ENCODE measurements at places on chromosomes 16 and 17. TPM values are rescaled to one million over a fixed set of nuclear protein-coding genes. Genes with fewer than 3 reads are reported as not detected.

DNA sequence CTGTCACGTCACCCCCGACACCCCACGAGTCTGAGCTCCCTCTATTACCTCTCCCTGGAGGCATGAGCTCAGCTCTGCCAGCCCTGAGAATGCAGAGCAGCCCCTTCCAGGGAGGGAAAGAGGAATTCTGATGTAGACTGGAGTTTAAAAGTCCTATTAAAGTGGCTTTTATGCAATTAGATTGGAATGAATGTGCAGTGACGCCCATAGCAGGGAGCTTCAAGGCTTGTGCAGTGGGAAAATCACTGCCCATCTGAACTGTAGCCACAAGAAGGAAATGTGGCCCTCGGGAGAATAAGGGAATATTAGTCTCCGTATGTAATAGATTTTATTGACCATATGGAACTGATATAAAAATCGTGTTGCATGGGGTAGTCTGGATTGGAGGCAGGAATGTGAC lies 66.9 kb downstream of the ZNF423 start:
- peaks cover 15% of the 10 kb centered on the region for H3K36me3 ChIP-seq
- peaks cover 40% of the 10 kb centered on the region for H3K4me1 ChIP-seq
- H3K4me3 ChIP-seq = no peak overlapping the region
- no peaks in the 10 kb centered on the region for H3K27me3 ChIP-seq
- peak overlapping the region; percentile 74 for H3K27ac ChIP-seq

GRCh38 chr17:17147821-17148220 lies 58.3 kb downstream of the PLD6 start:
- H3K27ac ChIP-seq = no peak overlapping the region
- no peak overlapping the region for H3K4me3 ChIP-seq
- no peaks in the 10 kb centered on the region for H3K27me3 ChIP-seq
- H3K4me1 ChIP-seq = peaks cover 3% of the 10 kb centered on the region
- peaks cover 87% of the 10 kb centered on the region for H3K36me3 ChIP-seq

GRCh38 chr16:74766729-74767128 lies 7.9 kb downstream of the FA2H start:
- no peaks in the 10 kb centered on the region for H3K36me3 ChIP-seq
- no peaks in the 10 kb centered on the region for H3K4me1 ChIP-seq
- peaks cover 24% of the 10 kb centered on the region for H3K27me3 ChIP-seq
- no peak overlapping the region for H3K4me3 ChIP-seq

DNA sequence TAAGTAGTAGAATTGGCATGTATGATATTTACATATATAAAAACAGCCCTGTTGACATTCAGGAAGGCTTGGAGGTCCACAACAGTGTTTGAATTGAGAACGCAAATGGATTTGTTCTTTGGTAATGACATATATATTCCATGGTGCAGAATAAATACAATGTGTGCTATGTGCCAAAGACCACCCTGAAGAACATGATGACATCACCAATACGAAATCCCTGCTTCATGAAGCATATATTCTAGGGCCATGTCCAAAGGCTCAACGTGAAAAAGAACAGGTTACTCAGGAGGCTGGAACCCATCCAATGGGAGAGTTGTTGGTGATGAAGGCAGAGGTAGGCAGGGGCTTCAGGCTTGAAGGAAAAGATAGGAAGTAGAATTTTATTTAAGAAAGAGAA lies 423.9 kb upstream of the MAF start:
- H3K4me3 ChIP-seq = no peak overlapping the region
- no peak for DNase-seq
- H3K27me3 ChIP-seq = no peaks in the 10 kb centered on the region
- H3K27ac ChIP-seq = no peak overlapping the region

DNA sequence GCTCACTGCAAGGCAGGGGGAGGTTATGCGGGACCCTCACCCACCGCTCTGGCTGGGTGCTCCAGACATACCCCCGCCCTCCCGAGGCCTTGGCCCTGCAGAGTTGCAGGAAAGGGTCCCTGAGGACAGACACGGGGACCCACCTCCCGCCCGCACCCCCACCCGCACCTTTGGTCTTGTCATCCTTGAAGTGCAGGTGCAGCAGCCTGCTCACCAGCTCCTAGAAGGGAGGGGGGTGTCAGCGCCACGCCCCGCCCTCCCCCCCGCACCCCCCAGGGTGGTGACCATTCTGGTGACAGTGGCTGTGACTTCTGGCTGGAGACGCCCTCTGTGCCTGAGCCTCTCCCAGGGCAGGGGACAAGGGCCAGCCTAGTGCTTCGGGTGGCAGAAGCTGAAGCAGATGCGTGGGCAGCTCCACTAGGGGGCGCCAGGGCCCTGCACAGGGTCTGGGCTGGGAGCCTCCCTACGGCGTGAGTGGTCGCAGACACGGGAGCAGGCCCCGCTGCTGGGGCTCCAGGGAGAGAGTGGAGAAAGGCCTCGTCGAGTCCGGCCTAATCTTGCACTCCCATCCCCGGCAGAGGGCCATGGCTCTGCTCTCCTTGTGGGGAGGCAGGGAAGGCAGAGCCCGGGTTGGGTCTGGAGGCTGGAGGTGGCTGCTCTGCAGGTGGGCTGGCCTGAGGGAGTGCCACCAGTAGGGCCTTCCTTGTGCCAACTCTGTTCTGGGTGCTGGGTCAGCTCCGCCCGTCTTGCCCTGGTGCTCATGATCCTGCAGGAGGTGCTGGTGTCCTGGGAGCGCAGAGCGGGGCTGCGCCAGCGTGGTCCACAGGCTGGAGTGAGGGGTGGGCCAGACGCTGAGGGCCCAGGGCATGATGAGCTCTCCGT lies 2.7 kb downstream of the CENPX start:
- H3K27me3 ChIP-seq = no peaks in the 10 kb centered on the region
- peaks cover 35% of the 10 kb centered on the region for H3K4me1 ChIP-seq
- H3K4me3 ChIP-seq = no peak overlapping the region
- peaks cover 21% of the 10 kb centered on the region for H3K36me3 ChIP-seq
- H3K27ac ChIP-seq = no peak overlapping the region
- no peak for DNase-seq

DNA sequence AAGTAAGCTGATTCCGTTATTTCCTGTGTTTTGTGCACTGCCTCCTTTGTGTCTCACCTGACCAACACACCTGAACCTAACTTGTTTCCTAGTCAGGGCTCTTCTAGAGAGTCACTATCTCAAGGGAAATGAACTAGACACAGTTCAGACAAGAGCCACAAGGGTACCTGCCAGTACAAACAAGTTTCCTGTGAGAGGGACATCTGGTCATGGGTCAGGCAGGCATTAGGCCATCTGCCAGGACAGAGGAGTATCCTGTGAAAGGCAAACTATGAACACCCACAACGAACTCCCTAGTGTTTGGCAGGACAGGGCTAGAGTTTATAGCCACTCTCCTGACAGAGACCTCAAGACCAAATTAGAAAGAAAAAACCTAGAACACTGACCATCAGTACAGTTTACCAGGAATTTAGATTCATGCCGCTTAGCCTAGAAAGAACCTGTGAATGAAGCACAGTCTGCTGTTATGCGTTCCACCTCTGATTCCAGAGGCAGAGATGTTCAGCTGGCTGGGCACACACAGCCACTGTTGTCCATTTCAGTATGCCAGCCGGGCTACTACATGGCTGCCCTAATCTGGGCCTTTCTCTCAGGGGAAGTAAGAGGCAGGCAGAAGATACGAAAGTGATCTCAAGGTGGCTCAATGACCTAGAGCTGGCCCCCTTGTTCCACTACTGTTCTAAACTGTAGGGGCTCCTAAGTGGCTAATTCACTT lies 20.7 kb upstream of the GLG1 start:
- H3K4me1 ChIP-seq = no peaks in the 10 kb centered on the region
- no peak overlapping the region for H3K4me3 ChIP-seq
- H3K36me3 ChIP-seq = peaks cover 75% of the 10 kb centered on the region
- H3K27ac ChIP-seq = no peak overlapping the region
- no peaks in the 10 kb centered on the region for H3K27me3 ChIP-seq
- DNase-seq = no peak

- H3K36me3 ChIP-seq = no peaks in the 10 kb centered on the region
- peaks cover 62% of the 10 kb centered on the region for H3K4me1 ChIP-seq
- no peak overlapping the region for H3K27ac ChIP-seq
- DNase-seq = peak; percentile 65
- H3K27me3 ChIP-seq = peaks cover 8% of the 10 kb centered on the region
Observed at GRCh38 chr16:50616883-50617645, 64.0 kb downstream of the SNX20 start.

DNA sequence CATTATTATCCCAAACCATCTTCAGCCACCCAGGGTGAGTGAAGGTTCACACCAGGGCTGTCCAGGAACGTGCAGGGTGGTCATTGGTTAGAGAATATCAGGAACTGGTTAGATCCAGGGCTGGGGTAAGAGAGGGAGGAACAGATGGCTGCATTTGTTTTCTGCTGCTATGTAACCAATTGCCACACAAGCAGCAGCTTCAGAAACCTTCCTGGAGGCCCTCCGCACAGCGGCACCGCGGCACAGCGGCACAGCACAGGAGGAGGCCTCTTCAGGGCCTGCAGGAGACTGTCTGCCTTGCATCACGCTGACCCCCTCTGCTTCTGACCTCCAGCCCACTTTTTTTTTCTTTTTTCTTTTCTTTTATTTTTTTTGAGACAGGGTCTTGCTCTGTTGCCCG lies 86.1 kb downstream of the KCNJ12 start:
- H3K4me3 ChIP-seq = no peak overlapping the region
- peaks cover 7% of the 10 kb centered on the region for H3K4me1 ChIP-seq
- H3K27ac ChIP-seq = no peak overlapping the region
- peaks cover 27% of the 10 kb centered on the region for H3K27me3 ChIP-seq
- no peak for DNase-seq

DNA sequence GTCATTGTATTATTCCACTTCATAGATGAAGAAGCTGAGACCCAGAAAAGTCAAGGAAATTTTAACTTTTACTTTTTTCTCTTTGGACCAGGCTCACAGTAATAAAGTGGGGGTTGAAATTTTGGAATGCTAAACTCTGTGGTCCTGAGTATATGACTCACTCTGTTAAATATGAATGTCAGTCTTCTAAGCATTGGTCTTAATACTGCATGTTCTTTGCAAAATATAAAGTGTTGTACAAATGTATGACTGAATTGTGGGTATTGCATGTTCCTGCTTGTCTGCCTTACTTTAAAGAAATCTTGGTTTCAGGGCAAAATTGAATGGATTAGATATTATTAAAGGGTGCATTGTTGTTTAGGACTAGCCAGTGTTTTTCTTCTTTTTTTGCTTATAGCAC lies 950.8 kb upstream of the GOT2 start:
- no peaks in the 10 kb centered on the region for H3K36me3 ChIP-seq
- H3K4me3 ChIP-seq = no peak overlapping the region
- no peaks in the 10 kb centered on the region for H3K27me3 ChIP-seq
- no peak overlapping the region for H3K27ac ChIP-seq

DNA sequence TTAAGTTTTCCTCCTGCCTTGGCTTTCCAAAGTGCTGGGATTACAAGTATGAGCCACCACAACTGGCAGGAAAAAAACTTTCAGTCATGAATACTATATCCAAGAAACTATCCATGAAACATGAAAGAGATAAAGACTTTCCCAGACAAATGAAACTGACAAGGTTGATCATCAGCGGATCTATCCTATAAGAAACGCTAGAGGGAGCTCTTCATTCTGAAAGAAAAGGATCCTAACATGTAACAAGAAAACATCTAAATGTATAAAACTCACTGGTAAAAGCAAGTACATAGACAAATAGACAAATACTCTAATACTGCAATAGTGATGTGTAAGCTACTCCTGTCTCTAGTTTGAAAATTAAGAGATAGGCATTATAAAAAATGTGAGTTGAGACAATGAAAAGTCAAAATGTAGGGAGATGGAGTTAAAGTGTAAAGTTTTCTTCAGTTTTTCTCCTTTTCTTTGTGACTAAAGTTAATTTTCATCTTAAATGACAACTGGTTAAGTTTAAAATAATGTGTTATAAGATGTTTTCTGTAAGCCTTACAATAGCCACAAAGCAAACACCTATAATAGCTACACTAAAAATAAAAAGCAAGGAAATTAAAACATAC lies 79.6 kb upstream of the TEKT1 start:
- peaks cover 4% of the 10 kb centered on the region for H3K4me1 ChIP-seq
- H3K36me3 ChIP-seq = no peaks in the 10 kb centered on the region
- peaks cover 18% of the 10 kb centered on the region for H3K27me3 ChIP-seq
- DNase-seq = peak; percentile 41
- H3K27ac ChIP-seq = no peak overlapping the region
- H3K4me3 ChIP-seq = no peak overlapping the region

DNA sequence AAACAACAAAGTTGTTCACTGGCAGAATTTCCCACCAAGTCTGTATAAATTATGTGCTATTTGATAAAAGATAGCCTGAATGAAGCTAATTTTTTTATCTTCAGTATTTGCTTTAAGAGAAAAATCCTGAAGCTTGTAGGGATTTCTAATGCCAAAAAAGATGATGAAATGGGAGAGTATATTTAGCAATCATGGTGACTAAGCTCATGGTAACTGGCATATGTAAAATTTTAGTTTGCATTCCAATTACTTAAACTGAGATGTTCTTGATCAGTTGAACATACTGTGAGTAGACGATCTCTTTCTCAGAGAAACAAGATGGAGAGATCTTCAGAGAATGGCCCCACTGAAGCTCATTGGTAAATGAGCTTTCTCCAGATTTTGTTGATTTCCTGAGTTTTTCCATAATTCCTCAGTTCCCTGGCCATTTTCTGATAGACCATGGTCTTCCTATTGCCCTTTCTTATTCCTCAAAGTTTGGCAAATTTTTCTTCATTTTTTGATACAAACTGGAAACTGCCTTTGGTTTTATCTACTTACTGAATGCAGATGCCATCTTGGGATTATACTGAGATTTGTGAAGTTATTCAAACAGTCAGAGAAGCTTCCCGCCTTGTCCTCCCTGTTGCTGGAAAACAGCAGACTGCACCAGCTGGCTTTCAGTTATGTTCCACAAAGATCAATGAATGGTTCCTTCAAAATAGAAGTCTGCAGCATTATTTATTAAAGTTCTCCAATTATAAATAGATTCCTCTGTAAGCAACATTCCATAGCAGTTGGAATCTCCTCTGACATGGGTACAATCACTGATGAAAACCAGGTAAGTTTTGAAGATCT lies 68.3 kb upstream of the ALOX12 start:
- H3K27ac ChIP-seq = no peak overlapping the region
- no peaks in the 10 kb centered on the region for H3K4me1 ChIP-seq
- no peaks in the 10 kb centered on the region for H3K36me3 ChIP-seq

GRCh38 chr17:2239882-2240430 lies 63.6 kb downstream of the SMG6 start:
- peak; percentile 65 for DNase-seq
- peaks cover 19% of the 10 kb centered on the region for H3K36me3 ChIP-seq
- no peak overlapping the region for H3K4me3 ChIP-seq

DNA sequence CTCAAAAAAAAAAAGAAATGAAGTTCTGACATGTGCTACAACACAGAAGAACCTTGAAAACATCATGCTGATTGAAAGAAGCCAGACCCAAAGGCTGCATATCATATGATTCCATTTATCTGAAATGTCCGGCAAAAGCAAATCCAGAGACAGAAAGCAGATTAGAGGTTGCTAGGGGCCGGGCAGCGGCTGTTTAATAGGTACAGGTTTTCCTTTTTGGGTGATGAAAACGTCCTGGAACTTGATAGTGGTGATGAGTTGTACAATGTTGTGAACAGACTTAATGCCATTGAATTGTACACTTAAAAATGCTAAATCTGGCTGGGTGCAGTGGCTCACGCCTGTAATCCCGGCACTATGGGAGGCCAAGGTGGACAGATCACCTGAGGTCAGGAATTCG lies 166.5 kb downstream of the NTN1 start:
- peaks cover 3% of the 10 kb centered on the region for H3K4me1 ChIP-seq
- H3K36me3 ChIP-seq = no peaks in the 10 kb centered on the region
- H3K4me3 ChIP-seq = no peak overlapping the region

Gene RNU2-1
- not detected for total RNA-seq

Gene CES5A
- not detected for total RNA-seq

Gene FOXJ1
- 0.09 TPM for total RNA-seq

Gene SHISA6
- total RNA-seq = 3.2 TPM

Gene SLC6A2
- 2.3 TPM for total RNA-seq

All from muscle of leg (tissue), 16 donors.